ENCODE measurements at places on chromosomes 16 and 17. TPM values are rescaled to one million over a fixed set of nuclear protein-coding genes. Genes with fewer than 3 reads are reported as not detected.

Gene QPRT
- total RNA-seq = 24.1 TPM

Gene TMEM88
- 4.1 TPM for total RNA-seq

- DNase-seq = no peak
Observed at GRCh38 chr16:87161822-87162676, 155.1 kb downstream of the C16orf95 start.

Gene CD2BP2
- 84.5 TPM for total RNA-seq

Gene NAGS
- 0.28 TPM for total RNA-seq

Gene EPOP
- 34.9 TPM for total RNA-seq

GRCh38 chr16:15536843-15537242 lies 102.5 kb downstream of the BMERB1 start:
- no peak for DNase-seq
